ENCODE measurements at places on chromosomes 5 and 9.

- no peak for DNase-seq
Measured at GRCh38 chr5:138666226-138666742, 86.9 kb upstream of the CTNNA1 start.

- DNase-seq = no peak
Measured at GRCh38 chr9:125812403-125812802, 65.2 kb downstream of the PBX3 start.

DNA sequence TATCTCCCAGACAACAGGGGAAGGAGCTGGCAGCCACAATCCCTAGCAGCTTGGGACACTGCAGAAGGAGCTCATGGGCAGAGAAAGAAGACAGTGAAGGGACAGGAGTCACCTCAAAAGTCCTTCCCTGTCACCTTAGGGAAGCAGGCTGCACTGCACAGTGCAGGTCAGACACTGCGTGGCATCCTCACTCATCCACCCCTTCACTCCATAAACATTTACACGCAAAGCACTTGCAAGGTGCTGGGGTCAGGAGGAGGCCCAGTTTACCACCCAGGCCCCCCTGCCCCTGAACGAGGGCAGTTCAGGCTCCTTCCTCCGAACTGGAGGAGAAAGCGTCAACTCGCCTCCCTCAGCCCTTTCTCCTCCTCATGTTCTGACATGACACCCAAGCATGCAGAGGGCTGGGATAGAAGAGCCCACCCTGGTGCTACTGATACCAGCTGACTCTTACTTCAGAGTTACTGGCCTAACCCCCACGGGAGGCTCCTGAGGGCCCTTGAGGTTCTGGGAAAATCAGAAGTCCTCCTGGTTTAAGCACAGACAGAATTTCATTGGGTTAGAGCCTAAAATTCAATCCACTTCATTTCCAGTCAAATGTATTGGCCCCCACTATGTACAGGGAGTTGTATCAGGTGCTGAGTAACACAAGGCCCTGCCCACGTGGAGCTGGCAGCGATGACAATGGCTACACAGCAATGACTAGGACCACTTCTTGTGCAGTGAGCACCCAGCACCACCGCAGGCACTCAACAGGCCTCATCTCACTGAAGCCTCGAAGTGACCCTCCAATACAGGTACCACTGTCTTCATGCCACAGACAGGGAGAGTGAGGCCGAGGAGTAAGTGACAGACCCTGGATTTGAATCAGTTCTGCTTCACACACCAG lies 70.4 kb downstream of the RAPGEF1 start:
- DNase-seq = no peak

DNA sequence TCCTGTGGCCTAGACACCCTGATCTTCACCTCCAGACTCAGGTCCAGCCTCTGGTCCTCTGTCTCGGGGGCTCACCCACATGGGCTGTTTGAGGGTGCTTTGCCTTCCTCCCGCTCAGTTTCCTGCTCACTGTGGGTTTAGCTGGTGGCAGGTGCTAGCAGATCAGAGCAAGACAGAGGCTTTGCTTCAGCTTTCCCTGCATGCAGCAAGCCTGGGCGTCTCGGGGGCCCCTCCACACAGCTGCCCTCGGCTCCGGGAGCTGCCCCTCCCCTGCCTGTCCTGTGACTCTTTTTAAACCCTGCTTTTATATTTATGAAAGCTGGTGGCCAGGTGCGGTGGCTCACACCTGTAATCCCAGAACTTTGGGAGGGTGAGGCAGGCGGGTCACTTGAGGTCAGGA lies 14.6 kb downstream of the MRPL36 start:
- no peak for DNase-seq
